ENCODE measurements at places on chromosomes 12 and 14.

DNA sequence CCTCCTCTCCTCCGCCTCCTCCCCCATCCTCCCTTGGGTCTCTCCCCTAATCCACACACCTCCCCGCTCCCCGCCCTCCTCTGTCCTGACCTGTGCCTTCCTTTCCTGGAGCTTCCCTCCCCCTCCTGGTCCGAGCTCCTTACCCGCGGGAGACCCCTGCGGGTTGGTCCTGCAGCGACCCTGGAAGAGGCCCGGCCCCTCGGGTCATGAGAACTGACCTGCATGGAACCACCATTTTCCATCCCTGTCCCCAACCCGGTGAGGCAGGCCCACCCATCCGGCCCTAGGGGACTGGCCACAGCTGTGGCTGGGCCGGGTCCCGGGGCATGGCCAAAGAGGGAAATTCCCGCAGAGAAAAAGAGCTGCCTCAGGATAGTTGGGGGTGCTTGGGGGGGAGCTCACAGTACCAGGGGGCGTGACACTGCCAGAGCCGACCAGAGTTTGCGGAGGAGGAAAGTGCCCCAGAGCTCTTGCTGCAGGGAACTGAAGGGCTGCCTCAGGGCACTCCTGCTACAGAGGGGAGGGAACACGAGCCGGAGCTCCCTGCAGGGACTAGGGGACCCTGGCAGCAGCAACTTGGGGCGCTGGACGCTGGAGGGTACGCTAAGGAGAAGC, 613 bp downstream of the ARHGEF40 start:
- DNase-seq: no peak

GRCh38 chr12:124759841-124760503, 103.7 kb downstream of the SCARB1 start:
- DNase-seq: no peak

GRCh38 chr12:120013659-120014380, 24.8 kb downstream of the BICDL1 start:
- DNase-seq: no peak

DNA sequence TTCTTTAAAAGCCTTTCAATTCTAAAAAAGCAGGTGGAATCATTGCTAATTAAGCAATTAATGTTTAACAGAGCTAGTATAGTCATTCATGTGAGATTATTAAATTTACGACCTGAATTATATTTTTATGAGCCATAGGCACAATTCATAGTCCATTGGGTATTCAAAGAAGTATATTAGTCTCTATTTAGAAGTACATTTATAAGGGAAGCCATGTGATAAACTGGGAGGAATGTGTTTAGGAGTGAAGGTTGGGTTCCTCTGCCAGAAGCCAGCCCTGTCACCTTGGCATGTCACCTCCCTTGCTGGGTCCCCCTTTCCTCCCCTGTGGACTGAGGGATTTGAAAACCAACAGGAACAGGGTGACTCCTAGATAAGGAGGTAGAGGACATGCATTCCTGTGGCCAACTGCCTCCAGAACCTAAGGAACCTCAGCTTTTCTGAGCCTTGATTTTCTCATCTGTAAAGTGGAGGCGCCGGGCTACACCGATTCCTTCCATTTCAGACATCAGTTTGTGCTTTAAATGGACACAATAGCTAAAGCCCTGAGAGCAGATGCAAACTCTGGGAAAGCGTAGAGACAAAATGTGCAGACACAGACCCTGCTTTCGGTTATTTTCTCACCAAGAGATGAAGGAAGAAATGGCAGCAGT, 5.4 kb upstream of the KRT2 start:
- DNase-seq: no peak

DNA sequence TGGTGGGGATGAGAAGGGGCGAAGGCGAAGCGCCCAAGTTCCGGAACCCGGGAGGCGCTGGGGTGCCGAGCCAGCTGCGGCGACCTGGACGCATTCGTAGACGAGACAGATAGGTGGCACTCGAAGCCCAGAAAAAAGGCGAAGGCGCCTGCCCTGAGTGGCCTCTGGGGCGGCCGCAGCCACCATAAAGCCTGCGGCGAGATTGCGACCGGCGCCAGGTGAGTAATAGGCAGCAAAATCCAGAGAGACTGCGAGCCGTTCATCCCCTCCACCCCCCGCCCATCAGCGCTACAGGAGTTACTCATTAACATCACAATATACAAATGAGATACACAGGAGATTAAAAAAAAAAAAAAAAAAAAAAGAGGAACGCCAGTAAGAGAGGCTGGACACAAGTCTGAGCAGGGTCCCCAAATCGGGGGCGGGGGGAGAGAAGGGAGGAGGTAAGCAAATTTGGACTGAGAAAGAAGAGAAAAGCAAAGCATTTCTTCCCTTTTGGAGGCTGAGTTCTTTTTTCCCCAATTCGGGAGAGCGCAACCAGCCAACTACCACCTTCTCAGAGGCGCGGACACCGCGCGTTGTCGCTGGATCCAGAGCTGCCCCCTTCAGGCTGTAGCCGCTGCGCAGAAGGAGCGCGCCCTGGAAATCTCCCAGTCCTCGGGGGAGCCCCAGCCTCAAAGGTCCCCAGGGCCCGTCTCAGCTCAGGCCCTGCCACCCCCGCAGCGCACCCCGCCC, 15.7 kb downstream of the TBX3 start:
- no peak for DNase-seq

- DNase-seq: no peak
These were observed 15.4 kb downstream of the LLPH start for GRCh38 chr12:66115071-66115600.

DNA sequence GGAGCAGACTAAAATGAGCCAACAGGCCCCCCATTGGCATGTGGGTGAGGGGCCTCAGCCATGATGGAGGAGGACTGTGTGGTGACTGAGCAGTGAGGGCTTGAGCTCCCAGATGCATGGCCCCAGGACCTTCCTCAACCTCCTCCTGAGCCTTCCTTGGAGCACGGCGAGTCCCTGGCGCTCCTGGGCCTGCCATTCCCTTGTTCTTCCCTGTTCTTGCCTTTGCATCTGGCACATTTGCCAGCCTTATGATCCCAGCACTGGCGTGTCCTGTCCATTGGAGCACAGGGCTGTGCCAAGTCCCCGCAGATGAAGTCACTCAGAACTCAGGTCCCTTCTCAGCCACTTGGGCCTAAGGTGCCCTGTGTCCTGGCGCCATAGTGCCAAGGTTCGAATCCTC, 40.3 kb upstream of the MEG3 start:
- DNase-seq: no peak

- DNase-seq: no peak
These were observed 559 bp upstream of the RFC5 start for GRCh38 chr12:118015944-118016343.

GRCh38 chr14:100291305-100292075, 14.8 kb downstream of the SLC25A29 start:
- DNase-seq: no peak

DNA sequence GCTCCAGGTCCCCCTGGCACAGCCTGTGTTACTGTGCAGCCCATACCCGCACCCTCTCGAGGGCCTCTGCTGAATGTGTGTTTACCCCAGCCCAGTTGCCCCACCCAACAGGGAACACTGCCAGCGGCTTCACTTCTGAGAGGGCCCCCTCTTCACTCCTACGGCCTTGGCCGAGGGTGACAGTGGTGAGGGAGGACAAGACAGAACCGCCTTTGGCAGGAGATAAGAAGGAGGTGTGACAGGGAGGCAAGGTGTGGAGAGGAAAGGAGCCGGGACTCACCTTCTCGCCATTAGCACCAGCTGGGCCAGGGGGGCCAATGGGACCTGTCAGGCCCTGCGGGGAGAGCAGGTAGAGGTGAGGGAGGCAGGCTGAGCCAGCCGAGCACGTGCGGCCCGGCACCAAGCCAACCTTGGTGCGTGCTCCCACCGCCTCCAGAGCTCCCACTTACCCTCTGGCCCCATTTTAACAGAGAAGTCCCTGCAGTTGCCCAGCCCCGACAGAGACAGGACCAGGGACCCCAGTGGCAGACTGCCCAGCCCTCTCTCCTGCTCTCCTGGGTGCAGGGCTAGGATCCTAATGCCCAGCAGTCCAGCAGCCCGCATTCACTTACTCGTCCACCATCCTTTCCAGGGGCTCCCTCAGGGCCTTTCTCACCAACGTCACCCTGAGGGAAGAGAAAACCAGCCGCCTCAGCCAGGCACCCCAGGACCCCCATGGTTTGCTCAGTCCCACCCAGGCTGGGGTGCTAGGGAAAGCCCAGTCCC, 18.3 kb downstream of the TMEM106C start:
- no peak for DNase-seq

GRCh38 chr12:12007713-12008231, 63.0 kb upstream of the BCL2L14 start:
- DNase-seq: no peak

GRCh38 chr14:73244541-73245290, 7.4 kb downstream of the PAPLN start:
- no peak for DNase-seq

DNA sequence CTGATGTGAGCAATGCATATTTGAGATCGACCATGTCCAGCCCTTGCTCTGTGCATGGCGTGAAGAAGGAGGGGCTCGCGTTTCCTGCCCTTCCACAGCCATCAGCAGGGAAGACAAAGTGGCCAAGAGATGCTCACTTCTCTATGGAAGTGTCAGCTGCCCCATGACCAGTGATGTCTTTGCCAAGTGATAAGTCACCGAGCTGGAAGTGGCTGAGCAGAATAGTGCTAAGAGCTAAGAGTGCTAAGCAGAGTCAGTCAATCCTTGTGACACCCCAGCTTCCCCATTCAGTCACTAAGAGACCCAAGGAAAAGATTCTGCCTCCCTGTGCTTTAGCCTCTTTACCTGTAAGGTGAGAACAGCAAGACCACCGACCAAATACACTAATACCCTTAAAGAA, 50.5 kb upstream of the CEP83 start:
- no peak for DNase-seq

DNA sequence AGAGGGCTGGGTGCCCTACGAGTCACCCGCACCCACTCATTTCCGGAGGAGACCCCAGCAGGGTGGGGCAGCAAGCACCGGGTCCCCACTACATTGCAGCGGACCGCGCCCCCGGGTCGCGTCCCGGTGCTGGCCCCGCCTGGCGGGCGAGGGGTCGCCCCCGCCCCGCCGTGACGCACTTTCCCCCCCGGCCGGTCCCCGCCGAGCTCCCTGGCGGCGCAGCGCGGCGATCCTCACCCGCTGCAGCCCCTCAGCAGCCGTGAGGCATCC, 106.1 kb downstream of the PRICKLE1 start:
- DNase-seq: no peak

- DNase-seq: no peak
These were observed 17.4 kb downstream of the TMEM119 start for GRCh38 chr12:108580531-108580930.

- DNase-seq: no peak
These were observed 25.9 kb upstream of the COL2A1 start for GRCh38 chr12:48030173-48030650.

DNA sequence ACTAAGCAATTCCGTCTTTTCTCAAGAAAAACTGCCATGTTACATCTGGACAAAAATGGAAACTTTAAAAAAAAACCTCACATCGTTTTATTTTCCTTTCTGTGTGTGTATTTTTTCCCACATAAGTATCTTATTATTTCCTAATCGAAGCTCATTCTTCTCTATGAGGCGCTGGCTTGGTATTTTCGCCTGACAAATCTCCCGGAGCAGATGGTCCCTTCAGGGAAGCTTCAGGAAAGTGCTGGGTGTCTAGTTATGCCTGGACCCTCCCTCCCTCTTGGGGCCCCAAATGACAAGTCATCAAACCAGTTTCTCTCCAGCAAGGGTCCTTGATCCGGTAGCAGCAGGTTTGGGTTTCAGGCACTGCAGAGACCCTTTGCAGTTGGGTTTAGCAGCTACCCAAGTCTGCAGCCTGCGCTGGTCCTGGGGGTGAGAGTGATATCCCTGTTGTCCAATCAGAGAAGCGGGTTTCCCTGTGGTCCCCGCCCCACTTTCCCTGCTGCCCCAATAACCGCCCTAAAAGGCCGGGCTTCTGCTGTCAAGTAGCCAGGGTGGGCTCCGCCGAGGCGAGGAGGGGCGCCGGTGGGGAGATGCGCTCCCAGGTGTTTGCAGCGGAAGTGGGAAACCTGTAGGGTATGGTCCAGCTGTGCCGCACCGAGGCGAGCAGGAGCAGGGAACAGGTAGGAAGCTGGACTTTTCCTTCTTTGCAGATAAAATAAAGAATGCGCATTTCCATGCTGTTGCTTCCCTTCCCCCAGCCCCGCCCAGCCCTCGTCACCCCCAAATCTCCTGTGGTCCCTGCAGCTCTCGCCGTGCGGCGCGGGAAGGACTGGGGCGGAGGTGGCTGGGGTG, at the start of gene CNTN1:
TSS of gene CNTN1 (plus strand) at position 527 of the 852 bp plus-strand sequence.
- no peak for DNase-seq

DNA sequence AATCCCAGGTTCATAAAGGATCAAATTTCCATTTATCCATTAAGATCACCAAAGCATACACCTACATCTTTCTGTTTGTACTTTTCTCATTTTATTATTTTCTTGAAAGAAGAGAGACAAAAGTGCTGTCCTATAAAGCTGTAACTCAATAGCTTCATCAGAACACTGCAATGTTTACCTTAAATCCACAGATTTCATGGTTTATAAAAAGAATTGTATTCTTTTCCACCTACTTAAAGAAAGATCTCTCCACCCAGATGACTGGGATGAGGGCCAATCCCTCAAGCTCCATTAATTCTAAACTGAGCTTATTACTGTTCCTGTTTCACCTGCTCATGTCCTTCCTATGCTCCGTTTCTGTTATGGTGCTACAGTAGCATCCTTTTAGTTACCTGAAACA, 470.6 kb downstream of the BCAT1 start:
- DNase-seq: no peak

GRCh38 chr14:53491884-53492277, 338.8 kb upstream of the DDHD1 start:
- DNase-seq: no peak

- DNase-seq: no peak
These were observed 23.1 kb upstream of the STRAP start for GRCh38 chr12:15859116-15859515.

- DNase-seq: no peak
These were observed 226.1 kb upstream of the PRKD1 start for GRCh38 chr14:30153717-30154116.

- DNase-seq: no peak
These were observed 45.9 kb upstream of the MSRB3 start for GRCh38 chr12:65232476-65233077.

GRCh38 chr14:96752125-96752524, 45.1 kb upstream of the VRK1 start:
- DNase-seq: no peak

GRCh38 chr14:58568322-58568721, 69.4 kb upstream of the DACT1 start:
- DNase-seq: no peak

DNA sequence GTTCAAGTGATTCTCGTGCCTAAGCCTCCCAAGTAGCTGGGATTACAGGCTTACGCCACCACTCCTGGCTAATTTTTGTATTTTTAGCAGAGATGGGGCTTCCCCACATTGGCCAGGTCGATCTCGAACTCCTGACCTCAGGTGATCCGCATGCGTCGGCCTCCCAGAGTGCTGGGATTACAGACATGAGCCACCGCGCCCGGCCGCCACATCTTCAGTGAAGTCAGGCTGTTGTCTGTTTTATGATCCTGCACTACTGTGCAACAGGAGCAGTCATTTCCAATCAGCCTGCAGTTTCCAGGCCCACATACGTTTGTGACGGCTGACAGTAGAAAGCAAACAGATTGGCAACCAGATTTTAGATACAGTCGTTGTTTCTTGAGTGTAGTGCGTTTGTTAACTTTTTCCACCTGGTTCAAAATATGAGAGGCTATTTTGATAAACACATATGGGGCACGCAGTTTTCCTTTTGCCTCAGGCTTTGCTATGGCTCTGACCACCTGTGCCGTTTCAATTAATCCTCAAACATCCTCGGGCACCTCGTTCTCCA, 74.8 kb downstream of the LGMN start:
- no peak for DNase-seq
